ENCODE measurements at places on chromosomes 4 and X. TPM values are rescaled to one million over a fixed set of nuclear protein-coding genes. Genes with fewer than 3 reads are reported as not detected.

GRCh38 chrX:80139564-80139963 is 125.0 kb downstream of the TBX22 start:
- DNase-seq = no peak
- H3K4me3 ChIP-seq = no peak overlapping the region
- H3K36me3 ChIP-seq = no peaks in the 10 kb centered on the region
- H3K27me3 ChIP-seq = no peaks in the 10 kb centered on the region

DNA sequence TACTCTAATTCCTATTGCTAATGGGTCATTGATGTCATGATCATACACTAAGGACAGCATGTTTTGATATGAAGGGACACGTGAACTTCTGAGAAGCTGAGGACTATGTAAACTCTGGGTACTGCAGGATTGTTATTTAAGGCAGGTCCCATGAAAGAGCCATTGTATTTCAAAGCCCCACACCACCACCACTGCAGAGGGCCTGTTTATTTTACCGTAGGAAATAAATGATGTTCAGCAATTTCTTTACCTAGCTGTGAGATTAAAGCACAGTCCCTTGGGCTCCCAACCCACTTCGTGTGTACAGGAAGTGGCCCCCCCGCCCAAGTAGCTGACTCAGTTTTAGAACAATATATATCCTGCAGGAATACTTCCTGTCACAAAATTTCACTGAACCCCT is 89.8 kb upstream of the ACSL4 start:
- no peak overlapping the region for H3K4me3 ChIP-seq
- H3K36me3 ChIP-seq = no peaks in the 10 kb centered on the region
- no peak overlapping the region for H3K27ac ChIP-seq

DNA sequence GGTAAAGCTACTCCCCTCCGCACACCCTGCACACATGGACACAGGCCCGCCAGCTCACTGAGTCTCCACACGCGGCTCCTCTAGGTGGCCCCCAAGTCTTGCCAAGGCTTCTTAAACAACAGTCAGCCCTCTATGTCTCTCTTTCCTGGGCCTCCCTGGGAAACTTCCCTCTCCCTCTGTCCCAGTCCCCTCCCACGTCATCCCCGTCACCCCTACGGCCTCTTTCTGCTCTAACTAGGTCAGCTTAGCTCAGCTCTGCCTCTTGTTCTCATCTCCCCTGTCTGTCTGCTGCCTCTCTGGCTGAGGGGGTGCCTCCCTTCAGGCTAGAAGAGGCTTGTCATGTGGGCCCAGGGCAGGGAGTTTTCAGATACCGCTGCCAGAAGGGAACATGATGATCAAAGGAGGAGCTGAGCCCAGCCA is 38.8 kb downstream of the SEPTIN6 start:
- H3K4me1 ChIP-seq = no peaks in the 10 kb centered on the region
- H3K27me3 ChIP-seq = no peaks in the 10 kb centered on the region
- DNase-seq = no peak
- no peak overlapping the region for H3K4me3 ChIP-seq
- H3K36me3 ChIP-seq = 0 out of 2 replicates have a peak, but pooled peaks cover 12% of the 10 kb centered on the region
- H3K27ac ChIP-seq = no peak overlapping the region

DNA sequence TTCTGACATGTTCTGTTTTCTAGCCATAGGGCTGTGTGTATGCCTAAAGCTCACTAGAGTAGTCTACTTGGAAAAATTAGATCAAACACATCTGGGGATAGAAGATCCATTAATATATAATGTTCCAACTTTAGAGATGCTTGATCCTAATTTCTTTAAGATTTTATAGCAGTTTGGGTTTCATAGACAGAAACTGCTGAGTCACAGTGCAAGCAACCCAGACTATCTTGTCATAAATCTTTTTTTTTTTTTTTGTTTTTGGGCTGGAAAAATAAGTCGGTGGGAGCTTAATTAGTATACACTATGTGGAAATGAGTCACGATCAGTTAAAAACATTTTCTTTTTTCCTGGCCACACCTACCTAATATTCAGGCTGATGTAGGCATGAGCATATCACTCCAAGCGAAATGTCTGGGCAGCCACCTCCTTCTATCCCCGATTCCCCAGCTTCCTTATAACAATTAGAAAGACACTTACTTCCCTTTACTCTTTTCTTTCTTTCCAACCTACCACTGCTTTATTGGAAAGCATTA is 58.2 kb upstream of the CASK start:
- no peak for DNase-seq
- H3K27me3 ChIP-seq = no peaks in the 10 kb centered on the region
- H3K4me1 ChIP-seq = no peaks in the 10 kb centered on the region
- H3K36me3 ChIP-seq = no peaks in the 10 kb centered on the region
- no peak overlapping the region for H3K4me3 ChIP-seq

GRCh38 chr4:133452678-133453077 is 303.6 kb downstream of the PCDH10 start:
- no peak overlapping the region for H3K27ac ChIP-seq
- H3K4me3 ChIP-seq = no peak overlapping the region
- no peaks in the 10 kb centered on the region for H3K27me3 ChIP-seq
- no peaks in the 10 kb centered on the region for H3K4me1 ChIP-seq
- H3K36me3 ChIP-seq = no peaks in the 10 kb centered on the region
- DNase-seq = no peak

GRCh38 chr4:95421869-95422268 is 126.9 kb downstream of the UNC5C start:
- no peak overlapping the region for H3K4me3 ChIP-seq
- no peaks in the 10 kb centered on the region for H3K4me1 ChIP-seq
- H3K36me3 ChIP-seq = no peaks in the 10 kb centered on the region
- no peaks in the 10 kb centered on the region for H3K27me3 ChIP-seq
- DNase-seq = no peak
- no peak overlapping the region for H3K27ac ChIP-seq

DNA sequence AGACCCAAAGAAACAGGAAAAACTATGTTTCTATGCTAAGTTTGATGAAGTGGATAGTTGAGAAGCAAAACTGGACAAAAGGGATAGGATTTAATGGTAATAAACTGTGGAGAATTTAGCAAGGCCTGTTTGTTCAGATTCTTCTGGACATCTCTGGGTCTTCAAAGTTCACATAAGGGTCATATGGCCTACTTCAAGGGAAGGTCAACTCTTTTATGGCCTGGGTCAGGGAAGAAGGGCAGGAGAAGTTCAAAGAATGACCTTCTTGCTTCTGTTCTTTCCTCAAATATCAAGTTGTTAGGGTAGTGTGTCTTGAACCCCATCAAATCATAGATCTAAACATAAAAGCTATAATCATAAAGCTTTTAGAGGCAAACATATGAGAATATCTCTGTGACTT is 102.7 kb downstream of the SOWAHB start:
- DNase-seq = no peak
- H3K4me3 ChIP-seq = no peak overlapping the region
- no peaks in the 10 kb centered on the region for H3K4me1 ChIP-seq
- H3K27me3 ChIP-seq = no peaks in the 10 kb centered on the region

- no peak overlapping the region for H3K27ac ChIP-seq
- H3K27me3 ChIP-seq = no peaks in the 10 kb centered on the region
- DNase-seq = no peak
- no peak overlapping the region for H3K4me3 ChIP-seq
These were observed 5.3 kb upstream of the HAND2 start for GRCh38 chr4:173535165-173535902.

- H3K27ac ChIP-seq = no peak overlapping the region
- DNase-seq = peak; percentile 83
- peaks cover 9% of the 10 kb centered on the region for H3K4me1 ChIP-seq
- no peak overlapping the region for H3K4me3 ChIP-seq
- H3K36me3 ChIP-seq = no peaks in the 10 kb centered on the region
These were observed 64.1 kb downstream of the ALPK1 start for GRCh38 chr4:112361181-112361791.

GRCh38 chrX:53729751-53730150 is 43.2 kb upstream of the HUWE1 start:
- no peaks in the 10 kb centered on the region for H3K36me3 ChIP-seq
- no peak for DNase-seq
- H3K4me3 ChIP-seq = no peak overlapping the region
- no peaks in the 10 kb centered on the region for H3K4me1 ChIP-seq
- H3K27ac ChIP-seq = no peak overlapping the region

GRCh38 chr4:34628471-34628870 is 1615.8 kb downstream of the ARAP2 start:
- H3K27ac ChIP-seq = no peak overlapping the region
- no peaks in the 10 kb centered on the region for H3K27me3 ChIP-seq
- no peak overlapping the region for H3K4me3 ChIP-seq
- H3K4me1 ChIP-seq = no peaks in the 10 kb centered on the region
- H3K36me3 ChIP-seq = no peaks in the 10 kb centered on the region
- no peak for DNase-seq

DNA sequence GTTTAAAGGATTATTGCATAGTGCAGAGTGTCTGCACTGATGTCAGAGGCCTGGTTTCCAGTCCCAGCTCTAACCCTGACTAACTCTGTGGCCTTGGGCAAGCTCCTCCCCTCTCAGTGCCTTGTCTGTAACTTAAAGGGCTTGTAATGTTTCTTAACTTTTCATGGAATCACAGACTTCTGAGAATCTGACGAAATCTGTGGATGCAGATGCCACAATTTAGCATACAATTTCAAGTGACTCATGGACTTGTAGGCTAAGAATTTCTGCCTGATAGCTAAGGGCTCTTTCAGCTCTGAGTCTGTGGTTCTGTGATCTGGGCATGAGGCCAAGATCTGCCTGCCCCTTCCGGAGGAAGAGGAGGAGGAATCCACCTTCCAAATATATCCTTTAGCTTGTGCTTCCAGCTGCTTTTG is 236.9 kb downstream of the AR start:
- H3K4me3 ChIP-seq = peak overlapping the region; percentile 16
- DNase-seq = peak; percentile 93
- peaks cover 23% of the 10 kb centered on the region for H3K4me1 ChIP-seq
- H3K36me3 ChIP-seq = no peaks in the 10 kb centered on the region

DNA sequence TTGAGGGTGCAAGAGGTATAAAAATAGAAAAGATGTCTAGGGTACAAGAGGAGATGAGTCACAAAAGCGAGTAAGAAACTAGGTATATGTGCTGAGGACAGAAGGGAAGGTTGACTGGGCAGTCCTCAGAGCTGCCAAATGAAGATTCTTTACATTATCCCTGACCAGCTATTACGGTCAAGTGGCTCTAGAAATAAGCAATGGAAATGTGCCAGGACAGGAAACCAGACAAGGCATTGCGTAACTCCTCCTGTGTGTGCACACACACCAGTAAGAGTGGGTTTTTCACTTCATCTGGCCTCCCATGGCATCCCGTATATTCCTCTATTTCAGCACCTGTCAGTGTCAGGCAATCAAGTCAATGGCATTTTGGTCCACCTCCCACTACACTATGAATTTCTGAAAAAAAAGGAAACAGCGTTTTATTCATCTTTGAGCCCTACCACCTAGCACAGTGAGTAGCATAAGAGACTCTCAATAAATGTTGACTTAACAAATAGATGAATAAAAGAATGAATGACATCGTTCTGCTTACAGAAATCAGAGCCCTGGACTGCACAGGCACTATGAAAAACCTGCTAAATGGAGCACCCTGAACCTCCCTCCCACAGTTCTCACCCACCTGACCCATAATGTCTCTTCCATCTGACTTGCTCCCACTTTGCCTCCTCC is 62.6 kb upstream of the KLF3 start:
- peak; percentile 84 for DNase-seq
- peaks cover 12% of the 10 kb centered on the region for H3K4me1 ChIP-seq
- H3K4me3 ChIP-seq = no peak overlapping the region
- no peaks in the 10 kb centered on the region for H3K27me3 ChIP-seq
- H3K27ac ChIP-seq = no peak overlapping the region
- no peaks in the 10 kb centered on the region for H3K36me3 ChIP-seq

DNA sequence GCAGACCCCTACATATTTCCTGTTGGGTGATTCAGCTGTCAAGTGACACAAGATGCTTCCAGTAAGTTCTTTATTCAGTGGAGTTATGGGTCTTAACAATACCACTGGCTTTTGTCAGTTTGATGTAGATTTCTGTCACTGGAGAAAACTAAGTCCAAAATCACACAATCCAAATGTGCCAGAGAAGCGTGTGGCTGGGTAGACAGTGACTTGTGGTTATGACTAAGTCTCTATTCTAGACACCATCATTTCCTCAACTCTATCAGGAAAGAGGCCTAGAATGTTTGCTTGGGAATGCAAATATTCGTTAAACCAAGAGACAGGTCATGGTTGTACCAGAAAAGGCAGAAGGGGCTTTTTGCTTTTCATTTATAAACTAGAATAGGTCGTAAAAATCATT is 54.4 kb upstream of the HS3ST1 start:
- no peak overlapping the region for H3K27ac ChIP-seq
- H3K27me3 ChIP-seq = 0 out of 2 replicates have a peak, but pooled peaks cover 4% of the 10 kb centered on the region
- no peaks in the 10 kb centered on the region for H3K4me1 ChIP-seq
- H3K36me3 ChIP-seq = no peaks in the 10 kb centered on the region

- H3K36me3 ChIP-seq = no peaks in the 10 kb centered on the region
- peak; percentile 77 for DNase-seq
- peak overlapping the region; percentile 78 for H3K27ac ChIP-seq
- H3K4me3 ChIP-seq = no peak overlapping the region
- no peaks in the 10 kb centered on the region for H3K27me3 ChIP-seq
- H3K4me1 ChIP-seq = peaks cover 54% of the 10 kb centered on the region
These were observed 92.2 kb downstream of the PALLD start for GRCh38 chr4:168588916-168589531.

DNA sequence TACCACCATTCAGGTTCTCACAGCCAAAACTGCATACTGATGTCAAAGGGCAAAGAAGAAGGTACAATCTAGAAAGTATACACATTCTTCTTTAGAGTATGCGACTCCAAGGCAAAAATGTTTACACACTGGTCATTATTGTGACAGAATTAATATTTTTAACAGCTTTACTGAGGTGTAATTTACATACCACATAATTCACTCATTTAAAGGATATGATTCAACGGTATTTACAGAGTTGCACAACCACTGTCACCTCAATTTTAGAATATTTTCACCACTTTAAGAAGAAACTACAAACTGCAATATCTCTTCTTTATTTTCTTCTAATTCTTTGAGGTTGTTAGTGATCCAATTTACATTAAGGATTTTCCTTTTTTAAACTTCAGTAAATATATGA is 325.4 kb upstream of the SMIM31 start:
- H3K27ac ChIP-seq = no peak overlapping the region
- no peaks in the 10 kb centered on the region for H3K4me1 ChIP-seq
- H3K36me3 ChIP-seq = no peaks in the 10 kb centered on the region
- no peak for DNase-seq
- H3K4me3 ChIP-seq = no peak overlapping the region

DNA sequence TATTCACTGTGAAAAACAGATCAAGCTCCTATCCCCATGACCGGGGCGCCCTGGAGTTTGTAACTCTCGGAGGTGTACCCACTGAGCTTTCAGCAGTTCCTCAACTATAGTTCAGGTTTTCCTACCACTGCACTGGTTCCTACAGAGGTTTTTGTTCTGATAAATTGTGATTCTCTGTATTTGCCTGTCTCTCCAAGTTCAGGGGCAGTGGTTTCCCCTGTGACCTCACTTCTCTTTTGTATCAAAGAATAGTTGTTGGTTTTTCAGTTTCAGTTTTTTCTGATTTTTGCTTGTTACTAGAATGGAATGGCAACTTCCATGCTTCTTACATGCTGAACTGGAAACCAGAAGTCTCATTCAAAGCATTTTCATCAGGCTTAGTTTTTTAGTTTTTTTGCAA is 56.8 kb upstream of the PLS3 start:
- peaks cover 13% of the 10 kb centered on the region for H3K4me1 ChIP-seq
- DNase-seq = no peak
- H3K27ac ChIP-seq = no peak overlapping the region
- H3K27me3 ChIP-seq = no peaks in the 10 kb centered on the region
- no peak overlapping the region for H3K4me3 ChIP-seq

The TMPRSS11A gene
- not detected for total RNA-seq

The HPSE gene
- 0.53 TPM for total RNA-seq

The H2BW1 gene
- not detected for total RNA-seq

The DDX53 gene
- not detected for total RNA-seq

The CTSO gene
- total RNA-seq = 0.23 TPM

The CSTF2 gene
- total RNA-seq = 38.6 TPM

The ASMTL gene
- total RNA-seq = 26.4 TPM

The P2RY4 gene
- total RNA-seq = 0.22 TPM
